ENCODE measurements at places on chromosomes 3 and 15. TPM values are rescaled to one million over a fixed set of nuclear protein-coding genes. Genes with fewer than 3 reads are reported as not detected.

IQCH gene
- 0.39 TPM for total RNA-seq

SH3BP5 gene
- total RNA-seq: 5.9 TPM

CX3CR1 gene
- 0.49 TPM for total RNA-seq

GLDN gene
- total RNA-seq: not detected

SPATA12 gene
- total RNA-seq: not detected

ZNF660 gene
- total RNA-seq: 0.30 TPM

ADAMTS7 gene
- total RNA-seq: not detected

COPS2 gene
- total RNA-seq: 147 TPM

ACVR2B gene
- 3.0 TPM for total RNA-seq

GOLGA6B gene
- not detected for total RNA-seq

NMB gene
- 1.8 TPM for total RNA-seq

NOX5 gene
- total RNA-seq: not detected

RYR3 gene
- not detected for total RNA-seq

GHSR gene
- not detected for total RNA-seq

DPH3 gene
- total RNA-seq: 13.9 TPM

AMOTL2 gene
- total RNA-seq: not detected

All from CD8-positive, alpha-beta T cell (primary cell).